ENCODE measurements at places on chromosomes 5 and 9.

GRCh38 chr5:103211576-103212561, 46.7 kb upstream of the MACIR start:
- DNase-seq: peak; percentile 92

GRCh38 chr9:121743441-121744001, 92.1 kb downstream of the DAB2IP start:
- DNase-seq: no peak

DNA sequence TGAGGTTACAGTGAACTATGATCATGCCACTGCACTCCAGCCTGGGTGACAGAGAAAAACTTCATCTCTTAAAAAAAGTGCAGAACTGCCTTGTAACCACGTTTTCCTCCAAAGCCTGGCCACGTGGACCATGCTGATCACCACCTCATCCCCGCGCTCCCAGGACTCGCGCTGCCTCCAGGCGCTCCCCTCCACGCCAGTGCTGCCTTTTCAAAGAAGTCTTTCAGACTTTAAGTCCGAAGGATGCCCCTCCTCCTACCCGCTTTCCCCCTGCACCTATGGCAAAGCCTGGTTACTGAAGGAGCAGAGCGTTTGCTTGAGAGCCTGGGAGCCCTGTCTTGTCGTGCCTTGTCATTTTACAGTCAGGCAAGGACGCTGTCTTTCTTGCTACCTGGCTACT, 43.8 kb downstream of the HABP4 start:
- DNase-seq: no peak

DNA sequence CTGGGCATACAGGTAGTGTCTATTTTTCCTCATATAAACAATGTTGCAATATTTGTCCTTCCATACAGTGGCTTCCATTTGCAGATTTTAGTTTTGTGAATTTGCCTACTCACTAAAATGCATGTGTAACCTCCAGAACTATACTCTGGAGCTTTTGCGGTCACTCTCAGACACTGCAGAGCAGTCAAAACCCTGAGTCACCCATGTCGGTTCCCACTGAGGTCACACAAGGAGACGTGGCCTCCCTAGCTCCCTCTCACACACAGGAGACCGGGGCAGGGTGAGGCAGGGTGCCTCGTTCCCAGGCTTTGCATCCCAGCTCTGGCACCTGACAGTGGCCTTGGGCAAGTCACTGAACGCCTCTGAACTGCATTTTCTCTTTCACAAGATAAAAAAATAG, 55.5 kb upstream of the ZNF354A start:
- no peak for DNase-seq

GRCh38 chr5:115262011-115262320, 711 bp downstream of the PGGT1B start:
- no peak for DNase-seq

DNA sequence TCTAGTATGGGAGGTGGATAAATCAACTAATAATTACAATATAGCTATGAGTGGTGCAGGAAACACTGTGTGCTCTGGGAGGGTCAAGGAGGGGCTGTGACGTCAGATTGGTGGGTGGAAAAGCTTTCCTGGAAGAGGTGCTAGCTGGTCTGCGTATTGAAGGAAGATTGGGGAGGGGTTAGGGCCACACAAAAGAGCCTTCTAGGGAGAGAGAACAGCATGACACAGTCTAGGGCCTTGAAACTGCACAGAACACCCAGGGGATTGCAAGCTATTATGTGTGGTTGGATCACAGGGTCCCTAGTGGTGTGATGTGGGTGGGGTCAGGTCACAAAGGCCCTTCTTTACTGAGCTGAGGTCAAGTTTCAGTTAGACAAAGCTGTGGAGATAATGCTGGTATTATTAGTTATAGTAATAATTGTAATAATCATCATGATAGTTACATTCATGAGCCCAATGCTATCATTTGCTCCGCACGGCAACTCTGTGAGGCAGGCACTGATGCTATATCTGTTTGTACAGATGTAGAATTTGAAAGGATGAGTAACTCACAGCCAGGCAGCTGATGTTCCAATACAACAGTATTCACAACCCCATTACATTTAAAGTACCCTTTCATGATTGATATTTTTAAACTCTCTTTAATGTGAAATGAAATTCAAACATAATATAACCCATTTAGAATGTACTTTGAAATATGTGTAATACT, 197.4 kb upstream of the IL12B start:
- DNase-seq: no peak

DNA sequence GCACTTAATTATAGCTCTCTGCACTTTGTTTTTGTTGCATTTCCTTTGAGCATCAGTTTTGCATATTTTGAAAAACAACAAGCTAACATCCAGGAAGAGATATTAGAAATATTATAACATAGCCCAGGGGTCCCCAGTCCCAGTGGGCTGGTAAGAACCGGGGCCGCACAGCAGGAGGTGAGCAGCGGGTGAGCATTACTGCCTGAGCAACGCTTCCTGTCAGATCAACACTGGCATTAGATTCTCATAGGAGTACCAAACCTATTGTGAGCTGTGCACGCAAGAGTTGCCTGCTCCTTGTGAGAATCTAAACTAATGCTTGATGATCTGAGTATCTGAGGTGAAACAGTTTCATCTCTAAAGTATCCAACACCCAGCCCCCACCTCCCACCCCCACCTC, 675.9 kb upstream of the ZNF608 start:
- DNase-seq: no peak

Measured in common myeloid progenitor, CD34-positive (primary cell).